ENCODE measurements at places on chromosomes 13 and 19.

DNA sequence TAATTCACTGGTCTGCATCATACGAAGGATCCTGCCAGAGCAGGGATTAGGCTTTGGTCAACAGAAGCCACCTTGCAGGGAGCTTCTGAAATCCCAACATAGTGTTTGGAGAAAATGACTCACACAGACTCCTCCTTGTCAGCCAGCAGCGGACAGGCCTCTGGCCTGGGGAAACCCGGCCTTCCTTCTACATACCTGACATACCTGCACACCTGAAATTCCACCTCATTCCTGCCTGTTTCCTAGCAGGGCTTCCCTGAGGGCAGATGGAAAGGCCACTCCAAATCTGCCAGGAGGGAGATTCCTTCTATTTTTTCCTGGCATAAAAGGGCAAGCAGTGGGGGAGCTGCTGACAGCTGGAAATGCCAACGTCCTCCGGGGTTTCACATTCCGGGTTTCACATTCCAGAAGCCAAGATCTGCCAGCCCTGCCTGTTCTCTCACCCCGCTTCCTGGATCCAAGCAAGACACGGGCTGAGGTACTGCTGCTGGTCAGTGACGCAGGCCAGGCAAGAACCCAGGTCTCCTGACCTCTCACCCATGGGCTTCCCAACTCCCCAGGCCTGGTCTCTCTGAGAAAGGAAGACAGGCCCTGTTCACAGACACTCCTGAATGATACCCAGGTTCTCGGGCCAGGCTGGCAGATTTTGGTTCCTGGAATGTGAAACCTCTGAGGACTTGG lies 18.2 kb upstream of the IGFL1 start:
- peak; percentile 24 for DNase-seq

DNA sequence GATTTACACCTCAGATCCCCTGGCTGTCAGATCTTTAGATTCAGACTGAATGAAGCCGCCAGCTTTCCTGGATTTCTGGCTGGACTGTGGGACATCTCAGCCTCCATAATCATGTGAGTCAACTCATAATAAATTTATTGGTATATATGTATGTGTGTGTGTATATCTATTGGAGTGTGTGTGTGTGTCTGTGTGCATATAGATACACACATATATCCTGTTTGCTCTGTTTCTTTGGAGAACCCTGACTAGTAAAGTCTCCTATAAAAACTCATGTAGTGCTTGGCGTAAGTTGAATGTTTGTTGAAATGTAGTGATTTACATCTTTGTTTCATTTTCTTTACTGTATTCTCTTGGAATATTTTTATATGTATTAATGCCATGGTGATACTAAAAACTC lies 499.5 kb upstream of the KLF12 start:
- DNase-seq = no peak

- peak; percentile 69 for DNase-seq
Observed at GRCh38 chr19:17205237-17206140, 9.7 kb upstream of the USE1 start.

DNA sequence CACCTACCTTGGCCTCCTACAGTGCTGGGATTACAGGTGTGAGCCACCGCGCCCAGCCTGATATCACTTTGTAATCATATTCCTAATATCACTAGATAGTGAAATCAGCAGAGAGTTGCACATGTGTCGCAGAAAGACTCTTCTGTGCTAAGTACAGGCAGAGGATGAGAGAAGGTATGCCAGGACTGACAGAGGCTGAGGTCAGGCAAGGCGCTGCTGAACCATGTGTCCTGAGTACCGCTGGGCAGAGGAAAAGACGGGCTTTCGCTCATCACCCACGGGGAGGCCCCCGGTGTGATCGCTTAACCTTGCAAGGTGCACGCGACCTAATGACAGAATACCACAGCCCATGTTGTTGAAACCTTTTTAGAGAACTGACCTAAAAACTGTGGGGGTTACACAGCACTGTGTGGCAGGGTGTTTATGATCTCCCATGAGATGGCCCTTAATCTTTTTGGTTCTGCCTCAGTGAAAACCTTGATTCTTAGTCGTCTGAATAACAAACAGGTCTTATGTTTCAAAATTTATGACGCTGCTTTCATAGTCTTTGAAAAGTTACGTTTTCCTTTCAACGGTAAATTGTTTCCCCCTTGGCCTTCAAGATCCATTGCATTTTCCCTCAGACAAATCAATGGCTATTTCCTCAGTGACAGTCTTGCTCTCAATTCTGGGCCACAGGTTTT lies 12.2 kb downstream of the GJA3 start:
- DNase-seq = no peak

DNA sequence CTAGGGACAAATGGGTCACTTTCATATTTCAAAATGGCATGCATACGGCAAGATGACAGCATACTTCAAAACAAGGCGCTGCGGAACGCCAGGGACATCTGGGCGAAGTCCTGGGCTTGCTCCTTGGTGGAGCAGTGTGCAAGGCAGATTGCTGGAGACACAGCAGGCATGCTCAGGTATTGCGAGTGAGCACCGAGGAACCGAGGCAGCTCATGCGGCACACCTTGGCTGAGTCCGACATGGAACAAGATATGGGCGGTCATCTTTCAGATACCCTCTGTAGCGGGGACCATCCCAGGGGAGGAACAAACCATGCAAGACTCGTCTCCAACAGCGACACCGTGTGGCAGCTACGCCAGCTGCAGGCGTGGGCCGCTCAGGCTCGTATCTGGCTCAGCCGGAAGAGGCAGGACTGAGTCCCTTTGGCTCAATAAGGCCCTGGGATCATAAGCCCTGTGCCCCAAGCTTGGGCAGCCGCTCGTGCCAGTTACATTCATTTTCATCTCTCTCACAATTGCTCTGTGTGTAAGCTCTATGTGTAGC lies 112.4 kb downstream of the NUFIP1 start:
- no peak for DNase-seq

Data from GM23248 (cell line).